ENCODE measurements at places on chromosomes 4 and X.

DNA sequence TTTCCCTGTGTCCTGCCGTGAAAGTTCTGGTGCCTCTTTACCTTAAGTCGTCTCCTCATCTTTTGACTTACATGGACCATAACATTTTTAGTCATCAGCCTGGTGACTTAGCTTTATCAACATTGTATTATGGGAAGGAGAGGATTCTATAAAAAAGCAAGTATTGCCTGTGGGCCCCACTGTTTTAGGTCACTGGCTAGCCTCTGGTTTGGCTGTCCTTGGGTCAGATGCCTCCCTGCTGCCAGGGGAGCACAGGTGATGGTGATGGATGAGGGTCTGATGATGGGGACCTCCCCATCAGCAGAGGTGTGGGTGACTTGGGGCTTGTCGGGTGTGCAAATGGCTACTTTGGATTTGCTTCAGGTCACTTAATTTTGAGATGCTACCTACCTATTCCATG lies 51.8 kb downstream of the FAM193A start:
- no peak for DNase-seq

DNA sequence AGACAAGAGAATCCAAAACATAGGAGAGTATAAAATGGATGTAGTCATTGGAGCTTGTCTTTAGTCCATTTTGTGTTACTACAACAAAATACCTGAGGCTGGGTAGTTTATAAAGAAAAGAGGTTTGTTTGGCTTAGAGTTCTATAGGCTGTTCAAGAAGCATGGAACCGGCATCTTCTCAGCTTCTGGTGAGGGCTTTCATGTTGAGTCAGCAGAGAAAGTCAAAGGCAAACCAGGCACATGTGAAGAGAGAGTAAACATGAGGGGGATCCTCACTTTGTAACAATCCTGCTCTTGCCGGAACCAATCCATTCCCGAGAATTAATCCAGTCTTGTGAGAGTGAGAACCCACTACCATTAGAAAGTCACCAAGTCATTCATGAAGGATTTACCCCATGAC lies 8.1 kb upstream of the HCCS start:
- DNase-seq = no peak

GRCh38 chrX:30906726-30907125 lies 17.7 kb upstream of the TAB3 start:
- DNase-seq = no peak

- DNase-seq = peak; percentile 45
Measured at GRCh38 chr4:186297013-186297645, 31.1 kb downstream of the F11 start.

- no peak for DNase-seq
Measured at GRCh38 chrX:119410854-119411253, 11.7 kb downstream of the SLC25A43 start.

DNA sequence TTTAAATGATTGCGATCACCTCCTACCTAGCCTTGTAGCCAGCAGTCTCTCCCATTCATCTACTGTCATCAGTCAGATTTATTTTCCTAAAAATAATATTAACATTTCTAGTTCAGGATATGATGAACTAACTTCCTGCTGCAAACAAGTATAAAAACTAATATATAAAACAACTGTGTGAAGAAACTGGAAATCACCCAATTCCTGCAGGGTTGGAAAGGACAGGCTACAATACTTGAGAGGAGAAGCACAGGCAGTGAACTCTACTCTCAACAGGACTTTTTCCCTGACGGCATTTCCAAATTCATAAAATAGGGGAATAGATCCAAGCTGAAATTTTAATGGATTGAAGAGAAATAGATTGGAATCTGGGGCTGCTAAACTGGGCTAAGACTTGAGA lies 14.2 kb upstream of the BBS12 start:
- DNase-seq = no peak

DNA sequence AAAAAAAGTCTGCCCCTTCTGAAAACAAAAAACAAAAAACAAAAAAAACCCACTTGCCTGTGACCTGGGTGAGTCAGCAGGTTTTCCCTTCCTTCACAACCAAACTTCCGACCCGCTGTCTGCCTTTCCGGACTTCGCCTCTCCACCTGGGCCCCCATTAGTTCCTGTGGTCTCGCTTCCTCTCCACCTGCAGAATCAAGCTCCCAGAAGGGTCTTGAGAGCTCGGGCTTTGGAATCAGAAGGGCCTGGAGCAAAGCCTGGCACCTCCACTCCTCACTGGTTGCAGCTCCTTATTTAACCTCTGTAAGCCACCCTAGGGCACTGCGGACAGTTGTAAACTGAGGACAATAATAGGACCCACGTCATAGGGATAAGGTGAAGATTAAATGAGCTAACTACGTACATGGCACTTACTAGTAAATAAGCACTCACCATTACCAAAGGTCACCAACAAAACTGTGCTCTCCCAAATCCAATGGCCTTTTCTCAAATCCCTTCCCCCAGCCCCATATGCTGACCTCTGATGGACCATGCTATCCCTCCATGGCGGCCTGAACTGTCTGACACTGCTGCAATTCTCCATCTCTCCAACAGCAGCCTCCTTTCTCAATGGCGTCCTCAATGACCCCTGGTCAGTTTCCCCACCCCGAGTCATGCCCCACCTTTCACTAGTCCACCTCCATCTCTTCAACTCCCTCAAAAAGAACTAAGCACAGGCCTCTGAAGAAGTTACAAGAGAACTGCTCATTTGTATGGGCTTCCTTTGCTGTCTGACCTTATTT lies 64.2 kb downstream of the IRF2 start:
- no peak for DNase-seq

GRCh38 chr4:1399508-1400190 lies 6.6 kb downstream of the NKX1-1 start:
- DNase-seq = no peak

DNA sequence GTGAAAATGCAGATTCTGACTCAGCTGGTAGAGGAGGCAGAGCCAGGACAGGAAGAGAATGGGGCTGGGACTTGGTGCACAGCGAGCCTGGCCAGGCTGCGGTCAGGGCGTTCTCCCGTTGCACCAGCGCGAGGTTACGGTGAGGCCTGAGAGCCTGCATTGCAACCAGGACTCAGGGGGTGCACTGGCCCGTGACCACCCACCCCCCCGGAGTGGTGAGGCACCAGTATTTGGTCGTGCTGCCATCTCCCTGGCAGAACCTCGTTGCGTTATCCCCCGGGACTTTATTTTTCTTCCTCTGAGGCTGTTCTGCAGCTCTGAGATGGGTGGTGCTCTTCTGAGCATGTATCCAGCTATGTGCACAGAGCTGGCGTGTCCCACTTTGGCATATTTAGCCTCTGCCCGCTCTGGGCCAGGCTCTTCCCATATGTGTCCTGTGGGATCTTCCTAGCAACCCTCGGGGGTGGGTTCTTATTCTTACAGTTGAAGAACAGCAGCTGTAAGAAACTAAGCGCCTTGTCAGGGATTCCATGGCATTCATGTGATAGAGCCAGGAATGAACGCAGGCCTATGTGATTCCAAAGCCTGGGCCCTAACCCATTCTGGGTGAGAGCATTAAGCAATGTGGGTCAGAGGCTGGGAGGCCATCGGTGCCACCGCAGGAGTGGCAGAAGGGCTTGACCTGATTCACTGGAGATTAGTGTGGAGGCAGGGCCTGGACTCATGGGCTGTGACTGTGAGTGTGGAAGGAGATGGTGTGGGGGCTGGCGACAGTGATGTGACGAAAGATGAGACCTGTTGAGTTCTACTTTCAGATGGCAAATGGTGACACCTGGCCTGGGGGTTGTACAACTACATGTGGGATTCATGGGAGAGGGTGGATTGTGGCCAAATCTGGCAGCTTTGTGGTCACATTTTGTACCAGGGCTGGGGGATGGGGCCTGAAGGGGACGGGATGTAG lies 3.1 kb downstream of the TADA2B start:
- DNase-seq = peak; percentile 66

DNA sequence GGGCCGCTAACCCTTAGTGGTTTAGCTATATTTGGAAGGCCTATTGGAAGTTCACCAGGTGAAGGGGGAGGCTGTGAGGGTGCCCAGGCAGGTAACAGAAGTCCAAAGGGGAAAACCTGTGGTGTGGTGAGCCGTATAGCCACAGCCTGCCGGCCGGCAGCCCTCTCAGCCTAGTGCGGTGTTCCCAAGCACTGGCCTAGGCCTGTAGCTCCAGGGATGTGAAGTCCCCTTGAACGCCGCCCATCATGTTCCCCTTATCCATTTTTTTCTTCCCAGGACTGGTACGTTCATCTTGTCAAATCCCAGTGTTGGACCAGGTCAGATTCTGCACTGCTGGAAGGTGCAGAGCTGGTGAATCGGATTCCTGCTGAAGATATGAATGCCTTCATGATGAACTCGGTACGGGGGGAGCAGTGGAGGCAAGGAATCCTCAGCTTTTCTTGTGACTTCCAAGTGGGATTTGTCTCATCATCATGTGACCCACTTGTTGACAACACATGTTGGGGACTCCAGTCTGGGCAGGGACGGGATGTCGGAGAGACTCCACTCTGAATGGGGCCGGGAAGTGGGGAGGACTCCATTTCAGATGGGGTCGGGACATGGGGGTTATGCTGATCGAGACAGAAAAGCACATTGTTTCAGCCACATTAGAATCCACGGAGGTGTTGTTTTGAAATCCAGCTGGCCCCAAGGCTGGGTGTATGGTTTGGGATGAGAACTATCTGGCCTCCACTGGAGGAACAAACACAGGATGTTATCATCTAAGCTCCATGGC lies 39.2 kb upstream of the MSANTD1 start:
- no peak for DNase-seq

DNA sequence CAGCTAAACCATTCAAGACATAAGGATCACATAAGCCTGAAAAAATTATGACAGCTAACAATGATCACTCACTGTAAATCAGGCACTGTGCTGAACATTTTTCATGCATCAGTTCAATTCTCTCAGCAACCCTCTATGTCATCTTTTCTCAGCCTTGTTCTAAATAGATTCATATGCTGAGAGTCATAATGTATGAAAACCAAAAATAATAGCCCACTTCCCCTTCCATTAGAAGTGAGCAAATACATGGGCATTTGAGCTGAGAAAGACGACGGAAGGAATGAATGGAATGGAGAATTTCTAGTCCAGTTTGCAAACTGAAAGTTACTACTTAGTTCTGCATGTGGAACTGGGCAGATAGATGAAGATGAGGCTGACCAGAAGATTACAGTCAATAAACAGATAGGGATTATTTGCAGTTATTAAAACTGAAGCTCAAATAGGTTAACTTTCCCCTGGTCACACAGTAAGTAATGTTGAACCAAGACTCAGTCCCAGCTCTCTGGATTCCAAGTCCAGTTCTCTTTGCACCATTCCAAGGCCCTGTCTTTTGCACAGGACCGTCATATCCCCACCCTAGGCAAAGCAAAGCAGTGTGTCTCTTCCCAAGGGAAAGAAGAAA lies 1.6 kb upstream of the SH3RF1 start:
- DNase-seq = no peak

DNA sequence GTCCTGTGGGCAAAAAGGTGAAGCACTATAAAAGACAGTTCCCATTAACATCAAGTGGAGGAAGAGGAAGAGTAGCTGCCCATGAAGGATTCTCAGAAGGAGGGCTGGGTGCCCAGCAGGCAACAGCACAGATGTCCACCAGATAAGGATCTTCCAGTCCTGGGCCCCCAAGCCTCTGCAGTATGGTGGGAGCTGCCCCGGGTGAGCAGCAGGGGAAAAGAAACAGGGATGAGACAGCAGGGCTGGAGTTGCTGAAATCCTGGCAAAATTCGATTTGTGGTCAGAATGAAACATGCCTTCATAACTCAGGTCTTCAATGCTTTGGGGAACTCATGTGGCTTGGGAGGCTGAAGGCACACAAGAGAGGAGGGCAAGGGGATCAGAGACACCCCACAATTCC lies 94.6 kb downstream of the RASL11B start:
- no peak for DNase-seq

DNA sequence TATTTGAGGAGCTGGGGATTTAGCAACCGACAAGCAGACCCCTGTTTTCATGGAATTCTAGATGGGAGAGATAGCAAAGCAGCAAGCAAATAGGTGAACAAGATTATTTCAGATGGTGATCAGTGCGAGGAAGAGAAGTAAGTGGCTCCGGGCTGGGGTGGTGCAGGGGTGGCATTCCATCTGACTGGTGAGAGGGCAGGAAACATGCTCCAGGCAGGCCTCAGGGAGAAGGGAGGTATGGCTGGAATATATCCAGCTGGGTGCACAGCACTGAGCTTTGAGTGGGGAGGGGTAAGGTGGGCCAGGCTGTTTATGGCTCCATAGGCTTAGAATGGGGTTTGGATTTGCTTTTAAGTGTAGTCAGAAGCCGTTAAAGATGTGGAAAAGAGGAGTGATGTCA lies 21.2 kb downstream of the PTTG2 start:
- DNase-seq = no peak

DNA sequence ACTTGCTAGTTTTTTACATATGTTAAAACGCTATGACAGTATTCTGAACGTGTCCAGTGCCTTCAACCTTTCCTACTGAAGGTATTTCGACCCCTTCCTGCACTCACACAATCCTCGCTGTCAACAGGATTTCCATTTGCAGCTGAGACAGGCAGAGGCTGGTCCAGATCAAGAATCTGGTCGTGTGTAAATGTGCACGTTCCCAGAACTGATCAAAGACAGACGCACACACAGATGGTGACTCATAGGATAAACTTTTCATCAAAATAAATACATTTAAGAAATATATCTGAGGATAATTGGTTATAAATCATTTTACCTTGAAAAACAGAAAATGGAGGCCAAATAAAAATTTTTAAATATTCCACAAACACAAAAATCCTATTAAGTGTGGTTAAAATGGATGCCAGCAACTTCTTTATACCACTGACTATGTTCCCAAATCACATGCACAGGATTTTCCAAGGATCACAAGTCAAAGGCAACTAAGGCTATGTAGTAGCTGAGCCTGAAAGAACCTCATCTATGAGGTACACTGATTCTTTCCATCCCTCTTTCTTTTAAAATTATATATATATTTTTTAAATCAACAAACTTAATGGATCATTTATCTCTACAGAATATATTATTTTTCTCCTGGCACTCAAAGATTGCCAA lies 85.9 kb downstream of the RNF150 start:
- no peak for DNase-seq

DNA sequence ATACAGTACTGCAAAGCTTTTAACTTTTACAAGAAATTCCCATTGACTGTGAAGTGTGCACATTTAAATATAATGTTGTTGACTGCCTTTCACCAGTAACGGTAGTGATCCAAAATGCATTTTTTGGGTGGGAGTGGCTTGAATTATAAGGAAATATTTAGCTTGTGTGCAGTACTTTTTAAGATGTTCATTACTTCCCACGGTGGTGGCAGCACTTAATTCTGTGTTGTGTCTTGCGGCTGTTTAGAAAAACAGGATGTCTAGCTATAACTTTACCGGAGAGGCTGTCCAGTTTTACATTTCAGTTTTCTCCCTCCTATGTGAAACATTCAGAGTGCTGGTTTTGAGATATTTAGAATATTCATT lies 1.7 kb downstream of the TMEM131L start:
- no peak for DNase-seq

DNA sequence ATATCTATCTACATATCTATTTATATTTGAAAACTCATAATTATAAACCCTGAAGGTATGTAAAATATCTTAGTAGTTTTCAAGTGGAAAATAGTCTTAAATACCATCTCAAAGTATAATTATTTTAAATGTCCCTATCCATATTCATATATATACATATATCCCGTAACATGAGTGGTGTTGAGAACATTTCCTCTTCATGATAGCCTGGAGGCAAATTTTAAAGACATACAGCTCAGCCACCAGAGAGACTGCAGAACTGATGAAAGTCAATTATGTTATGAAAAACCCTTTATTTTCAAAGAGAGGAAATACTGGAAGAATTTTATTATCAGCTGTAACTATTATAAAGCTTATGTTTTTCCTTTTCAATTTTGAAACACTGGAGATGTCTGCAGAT lies 1806.7 kb upstream of the PCDH7 start:
- DNase-seq = no peak
